ENCODE measurements at places on chromosomes 16 and 17.

GRCh38 chr16:28131181-28131580, 67.7 kb upstream of the GSG1L start:
- no peak for DNase-seq

- DNase-seq: no peak
Measured at GRCh38 chr16:84834403-84834772, 14.6 kb downstream of the CRISPLD2 start.

DNA sequence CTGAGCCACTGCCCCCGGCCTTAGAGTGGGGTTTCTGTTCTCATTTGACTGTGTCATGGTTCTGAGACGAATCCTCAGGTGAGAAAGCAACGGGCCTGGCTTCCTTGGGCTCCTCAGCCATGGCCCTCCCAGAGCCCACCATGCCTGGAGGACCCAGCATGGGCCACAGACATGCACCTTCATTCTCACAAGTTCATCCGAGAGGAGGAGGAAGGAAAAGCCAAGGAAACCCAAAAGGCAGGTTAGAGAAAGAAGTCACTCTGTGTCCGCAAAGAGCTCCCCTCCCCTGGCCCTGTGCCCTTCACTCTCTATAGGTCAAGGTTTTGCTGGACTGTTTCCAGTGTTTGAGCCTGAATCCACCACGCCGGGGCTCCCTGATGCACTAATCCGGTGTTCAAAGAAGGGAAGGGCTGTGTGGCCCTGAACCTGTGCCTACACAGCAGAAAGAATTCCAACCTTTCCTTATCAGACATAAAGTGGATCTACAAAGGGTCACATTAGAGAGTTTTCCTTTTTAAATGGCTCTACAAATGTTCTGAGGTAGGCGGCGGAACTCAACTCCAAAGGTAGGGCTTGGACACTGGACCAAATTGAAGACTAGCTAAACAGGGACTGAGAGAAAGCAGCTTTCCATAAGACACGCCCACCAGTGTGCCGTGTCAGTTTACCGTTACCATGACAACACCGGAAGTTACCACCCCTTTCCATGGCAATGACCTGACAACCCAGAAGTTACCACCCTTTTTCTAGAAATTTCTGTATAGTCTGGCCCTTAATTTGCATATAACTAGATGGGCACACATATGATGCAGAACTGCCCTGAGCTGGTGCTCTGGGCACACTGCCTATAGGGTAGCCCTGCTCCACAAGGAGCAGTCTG, 15.9 kb upstream of the PECAM1 start:
- no peak for DNase-seq

DNA sequence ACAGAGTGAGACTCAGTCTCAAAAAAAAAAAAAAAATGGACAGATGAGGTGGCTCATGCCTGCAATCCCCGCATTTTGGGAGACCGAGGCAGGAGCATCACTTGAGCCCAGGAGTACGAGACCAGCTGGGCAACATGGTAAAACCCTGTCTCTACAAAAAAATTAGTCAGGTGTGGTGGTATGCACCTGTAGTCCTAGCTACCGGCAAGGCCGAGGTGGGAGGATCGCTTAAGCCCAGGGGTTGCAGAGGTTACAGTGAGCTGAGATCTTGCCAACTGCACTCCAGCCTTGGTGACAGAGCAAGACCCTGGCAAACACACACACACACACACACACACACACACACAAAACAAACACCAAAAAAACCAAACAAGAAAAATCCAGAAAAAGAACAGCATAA, 7.7 kb upstream of the ENGASE start:
- no peak for DNase-seq

- DNase-seq: peak; percentile 10
Measured at GRCh38 chr17:30780343-30780742, 44.1 kb downstream of the CRLF3 start.

- DNase-seq: no peak
Measured at GRCh38 chr17:76086384-76086783, 7.4 kb downstream of the ZACN start.

- no peak for DNase-seq
Measured at GRCh38 chr17:73744411-73744810, 100.2 kb upstream of the SDK2 start.

DNA sequence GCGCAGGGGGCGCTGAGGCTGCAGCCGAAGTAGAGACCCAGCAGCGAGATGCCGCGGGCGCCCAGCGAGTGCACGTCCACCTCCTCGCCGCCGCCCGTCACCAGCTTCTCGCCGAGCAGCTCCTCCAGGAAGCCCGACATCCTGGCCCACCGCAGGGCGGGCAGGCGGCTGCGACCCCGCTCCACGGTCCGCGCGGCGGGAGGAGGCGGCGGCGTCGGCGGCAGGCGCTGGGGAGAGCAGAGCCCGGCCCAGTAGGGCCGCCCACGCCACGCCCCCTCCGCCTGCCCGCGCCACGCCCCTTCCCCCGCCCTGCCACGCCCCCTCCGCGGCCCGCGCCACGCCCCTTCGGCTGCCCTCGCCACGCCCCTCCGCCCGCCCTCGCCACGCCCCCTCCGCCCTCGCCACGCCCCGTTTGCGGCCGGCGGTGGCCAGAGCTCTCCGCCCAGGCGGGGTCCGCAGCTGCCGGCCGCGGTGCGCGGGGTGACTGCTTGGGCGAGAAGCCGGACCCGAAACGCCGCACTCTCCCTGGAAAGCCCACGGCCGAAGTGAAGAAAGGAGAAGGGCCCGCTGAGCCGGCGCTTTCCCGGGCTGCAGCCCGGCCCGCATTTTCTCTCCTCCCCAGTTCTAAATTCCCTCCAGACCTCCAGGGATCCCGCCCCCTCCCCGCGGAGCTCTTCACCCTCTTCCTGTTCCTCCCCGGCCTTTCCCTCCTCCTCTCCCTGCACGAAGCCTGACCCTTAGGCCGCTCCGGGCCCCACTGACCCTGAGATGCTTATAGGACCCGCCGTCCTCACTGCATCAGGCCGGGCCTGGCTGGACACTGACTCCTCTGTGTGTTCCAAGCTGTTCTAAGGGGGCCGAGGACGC, at the start of gene NXN:
NXN (minus strand) TSS at position 238 of the 867 bp plus-strand sequence.
- DNase-seq: peak; percentile 74

- DNase-seq: no peak
Measured at GRCh38 chr17:49518346-49519078, 23.4 kb downstream of the NGFR start.

DNA sequence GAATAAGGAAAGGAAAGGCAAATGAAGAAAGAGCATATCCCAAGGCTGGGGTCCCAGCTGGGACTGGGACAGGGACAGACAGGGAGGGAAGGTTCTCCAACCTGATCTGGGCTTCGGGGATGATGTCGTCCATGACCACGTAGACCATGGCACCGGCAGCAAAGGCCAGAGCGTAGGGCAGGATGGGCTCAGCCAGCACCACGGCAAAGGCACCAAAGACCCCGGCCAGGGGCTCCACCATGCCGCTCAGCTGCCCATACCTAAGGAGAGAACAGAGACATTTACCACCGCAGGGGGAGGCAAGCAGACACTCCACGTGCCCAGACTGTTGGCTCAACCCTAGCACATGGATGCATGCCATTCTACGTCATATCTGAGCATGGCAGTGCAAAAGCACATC, 443.8 kb downstream of the SLC39A11 start:
- no peak for DNase-seq

GRCh38 chr17:1554751-1555540, 7.6 kb downstream of the PITPNA start:
- DNase-seq: no peak

DNA sequence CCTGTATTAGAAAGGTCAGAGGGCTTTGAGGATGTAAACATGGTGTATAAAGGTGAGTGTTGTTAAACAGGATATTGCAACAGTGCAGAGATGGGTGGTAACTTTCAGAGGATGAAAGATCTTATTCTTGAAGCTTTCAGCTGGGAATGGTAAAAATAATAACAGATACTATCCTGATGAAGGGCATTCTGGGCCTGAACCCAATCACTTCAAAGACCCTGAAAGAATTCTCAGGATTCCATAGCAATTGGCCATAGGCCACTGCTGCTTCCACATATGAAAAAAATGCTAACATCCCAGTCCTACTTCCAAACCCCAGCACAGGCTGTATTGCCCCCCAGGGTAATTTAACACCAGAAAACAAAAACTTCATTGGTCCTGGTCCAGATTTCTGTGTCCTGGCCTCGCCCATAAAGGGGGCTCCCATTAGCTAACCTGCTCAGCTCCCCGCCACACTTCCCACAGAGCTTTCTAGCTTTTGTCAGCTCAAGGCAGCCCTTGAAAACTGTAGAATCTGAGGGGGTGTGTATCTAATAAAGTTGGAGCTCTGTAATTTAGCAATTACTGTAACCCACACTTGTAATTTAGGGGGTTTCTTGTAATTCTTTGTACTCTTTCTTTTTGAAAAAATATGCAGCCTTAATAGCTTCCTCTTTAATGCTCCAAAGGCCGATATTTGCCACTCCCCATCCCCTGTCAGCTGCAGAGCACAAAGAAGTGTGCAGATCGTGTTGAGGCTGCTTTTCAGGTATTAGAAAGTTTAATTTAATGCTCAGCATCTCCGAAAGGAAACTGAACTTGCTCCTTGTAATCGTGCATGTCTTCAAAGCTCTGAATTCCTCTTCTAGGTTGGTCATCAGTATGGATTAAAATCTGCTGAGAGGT, 371.5 kb downstream of the SEC14L1 start:
- no peak for DNase-seq

DNA sequence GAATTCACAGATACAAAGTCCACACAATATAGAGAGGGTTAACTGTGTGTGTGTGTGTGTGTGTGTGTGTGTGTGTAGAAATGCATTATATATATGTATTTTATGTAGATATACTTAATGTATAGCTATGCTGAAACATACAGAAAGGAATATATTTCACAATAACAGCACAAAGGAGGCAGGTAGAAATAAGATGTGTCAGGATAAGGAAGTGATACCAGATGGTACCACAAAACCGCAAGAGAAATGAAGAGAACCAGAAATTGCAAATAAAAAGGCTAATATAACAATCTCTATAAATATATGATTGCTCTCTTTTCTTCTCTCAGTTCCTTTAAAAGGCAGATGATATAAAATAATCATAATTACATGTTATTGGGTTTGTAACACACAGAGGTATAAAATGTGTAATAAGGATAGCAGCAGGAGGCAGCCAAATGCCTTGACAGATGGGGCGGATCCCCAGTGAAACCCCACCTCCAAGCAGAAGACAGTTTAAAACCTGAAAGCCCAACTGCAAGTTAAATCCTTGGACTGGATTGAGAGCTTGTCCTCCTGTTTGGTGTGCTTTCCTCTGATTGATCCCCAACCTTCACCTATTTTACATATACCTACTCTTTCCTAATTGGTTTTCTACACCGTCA, 365.4 kb upstream of the C16orf82 start:
- DNase-seq: no peak

- DNase-seq: no peak
Measured at GRCh38 chr16:58339452-58339981, 44.7 kb upstream of the PRSS54 start.

DNA sequence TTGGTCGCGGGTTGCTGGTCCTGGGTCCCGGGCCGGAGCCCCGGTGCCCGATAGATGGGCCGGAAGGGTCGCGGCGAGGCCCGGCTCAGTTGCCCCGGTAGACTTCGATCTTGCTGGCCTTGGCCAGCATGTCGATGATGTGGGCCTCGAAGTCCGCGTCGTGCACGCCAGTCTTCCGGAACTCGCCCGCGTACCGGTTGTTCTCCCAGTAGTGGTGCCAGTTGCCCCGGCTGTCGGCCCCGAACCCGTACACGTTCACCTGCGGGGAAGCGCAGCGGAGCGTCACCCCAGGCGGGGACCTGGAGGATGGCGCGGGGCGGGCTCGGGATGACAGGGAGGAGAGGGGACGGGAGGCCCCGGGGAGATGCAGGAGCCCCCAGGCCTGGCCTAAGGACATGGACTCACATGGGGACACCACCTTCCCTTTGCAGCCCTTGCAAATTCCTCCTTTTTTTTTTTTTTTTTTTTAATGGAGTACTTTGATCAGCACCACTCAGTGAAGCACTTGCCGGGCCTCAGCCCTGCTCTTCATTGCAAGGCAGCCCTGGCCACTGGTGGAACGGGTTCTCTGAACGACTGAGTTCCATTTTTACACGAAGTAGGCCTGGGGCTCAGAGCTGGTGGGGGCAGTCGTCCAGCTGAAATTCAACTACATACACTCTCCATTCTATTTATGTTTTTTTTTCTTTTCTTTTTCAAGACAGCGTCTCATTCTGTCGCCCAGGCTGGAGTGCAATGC, 35.1 kb downstream of the DDX19A start:
- no peak for DNase-seq

DNA sequence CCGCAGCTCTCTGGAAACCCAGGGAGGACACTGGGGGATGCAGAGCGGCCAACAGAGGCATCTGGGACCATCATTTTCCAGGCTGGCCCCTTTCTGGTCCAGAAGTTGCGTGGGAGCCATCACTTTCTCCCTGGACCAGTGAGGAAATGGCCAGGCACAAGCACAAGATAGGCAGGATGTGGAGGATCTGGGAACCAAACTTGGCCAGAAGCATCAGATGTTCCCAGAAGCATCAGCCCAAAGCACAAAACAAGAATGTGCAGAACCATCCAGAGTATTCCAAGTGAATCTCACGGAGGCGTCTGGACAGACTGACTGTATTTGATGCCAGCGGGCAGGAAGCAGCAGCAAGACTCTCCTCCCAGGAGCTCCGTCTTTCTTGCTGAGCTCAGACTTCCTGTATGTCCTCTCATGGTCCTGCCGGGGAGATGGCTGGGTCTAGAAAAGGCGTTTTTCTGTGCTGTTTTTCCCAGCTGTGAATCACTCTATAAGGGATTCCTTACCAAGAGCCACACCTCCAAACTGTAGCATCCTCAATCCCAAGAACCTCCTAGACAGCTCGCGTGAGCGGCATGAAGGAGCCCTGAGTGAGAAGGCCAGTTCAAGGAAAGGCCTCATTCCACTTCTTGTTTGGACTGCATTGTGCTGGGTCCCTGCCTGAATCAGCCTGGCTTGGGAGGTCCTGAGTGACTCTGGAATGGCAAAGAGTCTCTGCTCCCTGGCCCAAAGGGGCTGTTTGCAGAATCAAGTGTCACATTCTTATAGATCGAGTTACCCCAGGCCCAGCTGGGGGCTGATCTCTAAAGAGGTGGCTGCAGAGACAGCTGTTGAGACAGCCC, 49.5 kb upstream of the MTSS2 start:
- DNase-seq: no peak

GRCh38 chr16:4307215-4308037, 8.4 kb upstream of the GLIS2 start:
- peak; percentile 87 for DNase-seq

GRCh38 chr16:86768228-86768791, 190.0 kb downstream of the FOXL1 start:
- no peak for DNase-seq

GRCh38 chr16:53757971-53758609, 54.1 kb downstream of the FTO start:
- DNase-seq: no peak

All from stimulated activated CD4-positive, alpha-beta T cell treated with anti-CD3 and anti-CD28 coated beads, Interleukin-12 subunit alpha, Interleukin-12 subunit beta, amount 100 ng/mL, for 48 hours (primary cell).